ENCODE measurements at places on chromosomes 1 and 21. TPM values are rescaled to one million over a fixed set of nuclear protein-coding genes. Genes with fewer than 3 reads are reported as not detected.

DNA sequence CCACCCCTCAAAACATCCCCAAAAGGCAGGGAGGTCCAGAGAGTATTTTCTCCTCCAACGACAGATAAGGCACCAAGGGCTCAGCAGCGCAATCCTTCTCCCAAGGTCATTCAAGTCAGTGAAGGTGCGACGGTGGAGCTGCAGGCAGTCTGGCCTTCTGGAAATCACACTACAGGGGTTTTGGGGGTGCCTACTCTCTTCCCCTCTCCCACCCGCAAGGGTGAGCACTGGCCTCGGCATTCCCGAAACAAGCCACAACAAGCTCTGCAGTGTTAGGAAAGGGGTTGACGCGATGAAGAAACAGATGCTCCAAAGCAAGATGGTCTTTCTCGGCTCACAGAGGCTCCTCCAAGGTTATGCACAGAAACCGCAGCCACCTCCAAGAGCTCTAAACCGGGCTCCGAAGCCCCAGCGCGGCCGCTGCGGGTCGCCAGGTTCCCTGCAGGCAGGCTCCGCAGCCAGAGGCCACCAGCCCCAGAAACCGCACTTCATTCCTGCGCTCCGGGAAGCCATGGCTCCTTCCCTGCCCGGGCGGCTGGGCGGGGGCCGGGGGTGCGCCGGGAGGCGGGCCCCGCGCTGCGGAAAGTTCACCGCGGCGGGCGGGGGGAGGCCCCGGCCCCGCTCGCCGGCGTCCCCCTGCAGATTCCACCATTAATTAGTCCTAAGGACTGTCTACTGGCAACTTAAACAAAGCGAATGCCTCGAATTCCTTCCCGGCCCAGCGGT, 1.1 kb downstream of the LUZP1 start:
- peaks cover 30% of the 10 kb centered on the region for H3K4me1 ChIP-seq
- H3K27me3 ChIP-seq = no peaks in the 10 kb centered on the region
- H3K36me3 ChIP-seq = peaks cover 15% of the 10 kb centered on the region
- peak overlapping the region; percentile 89 for H3K4me3 ChIP-seq

GRCh38 chr1:107525961-107526360, 385.1 kb downstream of the NTNG1 start:
- no peaks in the 10 kb centered on the region for H3K36me3 ChIP-seq
- H3K27ac ChIP-seq = no peak overlapping the region
- H3K4me1 ChIP-seq = peaks cover 29% of the 10 kb centered on the region
- no peaks in the 10 kb centered on the region for H3K27me3 ChIP-seq
- no peak overlapping the region for H3K4me3 ChIP-seq

DNA sequence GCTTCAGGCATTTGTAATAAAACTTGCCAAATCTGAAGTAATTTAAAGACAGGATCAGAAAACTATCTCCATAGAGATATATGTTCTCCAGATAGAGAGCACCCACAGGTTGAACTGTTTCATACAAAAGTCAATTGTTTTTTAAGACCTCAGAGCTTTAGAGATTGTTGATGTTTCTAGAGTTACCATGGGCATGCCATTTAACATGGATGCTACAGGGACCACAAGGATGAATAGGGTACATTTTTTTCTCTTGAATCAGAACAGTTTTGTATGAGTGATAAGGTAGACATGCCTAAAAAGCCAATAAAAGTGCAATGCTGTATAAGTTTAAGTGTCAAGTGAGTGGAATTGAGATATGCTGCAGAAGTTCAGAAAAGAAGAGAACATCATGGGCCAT, 511.0 kb upstream of the CAMK1G start:
- H3K36me3 ChIP-seq = no peaks in the 10 kb centered on the region
- H3K27ac ChIP-seq = no peak overlapping the region
- H3K4me3 ChIP-seq = no peak overlapping the region
- H3K4me1 ChIP-seq = no peaks in the 10 kb centered on the region

DNA sequence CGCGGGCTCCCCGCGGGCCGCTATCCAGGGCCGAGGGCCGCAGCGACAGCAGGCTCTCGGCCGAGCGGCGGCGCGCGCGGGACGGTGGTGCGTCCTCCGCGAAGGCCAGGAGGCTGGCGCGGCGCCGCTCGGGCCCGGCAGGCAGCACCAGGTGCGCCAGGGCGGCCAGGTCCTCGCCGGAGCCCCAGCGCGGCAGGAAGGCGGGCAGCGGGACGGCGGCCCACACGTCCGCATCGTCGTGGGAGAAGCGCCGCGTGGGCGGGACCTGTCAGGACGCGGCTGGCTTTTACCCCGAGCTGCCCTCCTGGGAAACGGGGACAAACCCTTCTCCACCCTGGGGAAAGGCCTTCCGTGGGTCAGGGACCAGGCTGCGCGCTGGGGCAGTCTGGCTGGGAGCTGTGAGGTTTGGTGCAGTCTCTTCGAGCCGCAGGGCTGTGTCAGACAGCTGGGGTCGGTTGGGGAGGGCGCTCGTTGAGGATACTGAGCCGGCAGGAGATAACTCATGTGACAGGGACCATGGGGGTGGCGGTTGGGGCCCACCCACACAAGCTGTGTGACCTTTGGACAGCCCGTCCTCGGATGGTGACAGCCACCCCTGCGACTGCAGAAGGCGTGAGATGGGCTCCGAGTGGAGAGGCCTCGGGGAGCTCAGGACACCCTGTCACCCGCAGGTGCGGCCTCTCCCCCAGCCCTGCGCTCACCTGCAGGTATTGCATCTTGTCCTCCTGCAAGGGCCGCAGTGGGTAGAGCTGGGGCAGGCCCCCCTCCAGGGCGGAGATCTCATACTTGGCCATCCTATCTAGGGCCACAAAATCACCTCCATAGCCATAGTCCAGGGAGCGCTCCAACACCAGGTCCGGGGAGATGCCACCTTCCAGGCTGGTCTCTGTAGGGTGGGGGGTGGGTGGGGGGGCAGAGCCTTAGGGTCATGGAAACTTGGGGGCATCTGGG, 6.0 kb downstream of the HES3 start:
- DNase-seq = no peak
- no peak overlapping the region for H3K4me3 ChIP-seq
- peaks cover 5% of the 10 kb centered on the region for H3K4me1 ChIP-seq
- H3K27ac ChIP-seq = no peak overlapping the region
- no peaks in the 10 kb centered on the region for H3K36me3 ChIP-seq

DNA sequence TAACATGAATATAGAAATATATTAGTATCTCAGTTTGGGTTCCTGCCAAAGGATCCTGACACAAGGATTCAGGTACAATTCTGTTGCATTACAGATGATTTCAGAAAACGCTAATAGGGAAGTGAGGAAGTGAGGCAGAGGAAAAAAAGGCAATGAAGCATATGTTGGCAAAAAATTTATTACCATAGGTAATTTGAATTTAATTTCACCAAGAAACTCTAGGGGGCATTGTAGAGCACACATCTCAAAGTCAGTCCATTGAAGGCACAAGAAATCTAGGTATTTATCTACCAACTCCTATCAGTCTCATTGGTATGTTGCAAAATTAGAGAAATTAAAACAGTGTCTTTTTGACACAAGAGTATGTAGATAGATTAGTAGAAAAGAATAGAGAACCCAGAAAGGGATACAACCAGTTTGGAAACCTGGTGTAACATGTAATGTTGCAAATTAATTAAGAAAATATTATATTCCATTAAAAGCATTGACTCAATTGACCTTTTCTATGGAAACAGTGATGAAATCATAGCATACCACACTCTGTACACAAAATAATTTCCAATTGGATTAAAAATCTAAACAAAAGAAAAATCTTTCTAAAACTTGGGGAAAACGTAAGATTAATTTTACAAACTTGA, 104.9 kb upstream of the SNX7 start:
- H3K4me1 ChIP-seq = no peaks in the 10 kb centered on the region
- no peaks in the 10 kb centered on the region for H3K27me3 ChIP-seq
- H3K4me3 ChIP-seq = no peak overlapping the region

The CCNL2 gene
- total RNA-seq = 230 TPM

DNA sequence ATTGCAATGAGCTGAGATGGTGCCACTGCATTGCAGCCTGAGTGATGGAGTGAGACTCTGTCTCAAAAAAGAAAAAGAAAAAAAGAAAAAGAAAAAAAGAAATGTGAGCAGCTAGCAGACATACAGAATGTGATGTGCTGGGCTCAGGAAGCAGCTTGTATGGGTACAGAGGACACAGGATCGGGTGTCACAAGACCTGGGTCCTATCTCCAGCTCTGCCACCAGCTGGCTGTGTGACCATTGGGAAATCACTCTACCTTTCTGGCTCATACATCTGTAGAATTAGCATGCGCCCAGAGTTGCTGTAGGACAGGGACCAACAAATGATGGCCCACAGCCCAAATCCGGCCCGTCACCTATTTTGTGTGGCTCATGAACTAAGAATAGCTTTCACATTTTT, 3.3 kb upstream of the PLA2G2C start:
- H3K36me3 ChIP-seq = no peaks in the 10 kb centered on the region
- no peak overlapping the region for H3K27ac ChIP-seq
- H3K27me3 ChIP-seq = peaks cover 23% of the 10 kb centered on the region
- no peak for DNase-seq
- H3K4me3 ChIP-seq = no peak overlapping the region

DNA sequence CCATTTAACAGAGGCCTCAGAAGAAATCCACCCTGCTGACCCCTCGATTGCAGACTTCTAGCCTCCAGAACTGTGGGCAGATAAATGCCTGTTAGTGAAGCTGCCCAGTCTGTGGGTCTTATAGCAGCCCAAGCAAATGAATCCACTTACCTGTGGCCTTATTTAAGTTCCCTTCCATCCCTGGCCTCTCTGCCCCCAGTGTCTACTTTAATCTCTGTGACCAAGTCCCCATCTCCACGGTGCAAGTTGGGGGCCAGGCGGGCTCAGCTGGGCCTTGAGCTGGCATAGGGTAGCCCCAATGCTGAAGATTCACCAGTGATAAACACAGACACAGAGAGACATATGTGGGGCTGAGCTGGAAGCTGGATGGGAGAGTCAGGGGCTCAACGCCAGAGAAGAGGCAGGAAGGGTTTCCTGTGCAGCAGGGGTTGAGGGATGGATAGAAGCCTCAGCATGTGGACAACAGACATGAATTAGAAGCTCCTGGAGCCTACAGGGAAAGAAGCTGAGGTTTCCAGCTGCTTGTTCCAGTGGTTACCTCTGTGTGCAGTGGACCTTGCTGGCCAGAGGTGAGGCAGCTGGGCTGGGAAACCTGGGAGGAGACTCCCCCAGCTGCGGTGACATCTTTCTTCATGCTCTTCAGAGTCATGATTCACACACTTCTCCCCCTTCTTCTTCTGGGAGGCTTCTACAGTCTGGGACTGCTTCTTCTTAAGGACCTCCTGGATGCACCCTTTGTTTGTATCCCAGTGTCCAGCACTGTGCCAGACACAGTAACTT, 13.4 kb upstream of the B3GALT5 start:
- H3K36me3 ChIP-seq = no peaks in the 10 kb centered on the region
- no peak for DNase-seq
- no peak overlapping the region for H3K4me3 ChIP-seq
- H3K4me1 ChIP-seq = no peaks in the 10 kb centered on the region

DNA sequence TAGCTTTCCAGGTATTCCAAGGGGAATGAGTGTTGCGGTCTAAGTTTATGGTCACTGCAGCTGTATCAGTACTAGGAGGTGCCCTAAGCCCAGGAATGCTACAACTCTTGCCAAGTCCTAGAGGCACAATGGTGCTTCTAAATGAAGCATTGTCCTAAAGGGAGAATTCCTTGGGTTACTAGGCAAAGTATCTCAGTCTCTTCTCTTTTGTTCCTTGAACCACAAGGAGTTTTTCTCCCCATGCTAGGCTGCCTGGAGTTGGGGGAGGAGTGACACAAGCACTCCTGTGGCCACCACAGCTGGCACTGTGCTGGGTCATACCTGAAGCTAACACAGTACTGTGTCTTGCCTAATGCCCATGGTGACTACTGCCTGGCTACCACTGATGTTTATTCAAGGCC, 50.7 kb downstream of the KMO start:
- H3K27ac ChIP-seq = peak overlapping the region; percentile 73
- peaks cover 8% of the 10 kb centered on the region for H3K4me1 ChIP-seq
- peaks cover 48% of the 10 kb centered on the region for H3K36me3 ChIP-seq
- H3K27me3 ChIP-seq = no peaks in the 10 kb centered on the region
- H3K4me3 ChIP-seq = no peak overlapping the region

- H3K4me3 ChIP-seq = peak overlapping the region; percentile 82
- DNase-seq = no peak
- no peak overlapping the region for H3K27ac ChIP-seq
- H3K4me1 ChIP-seq = no peaks in the 10 kb centered on the region
Observed at GRCh38 chr1:65308781-65309303, 501 bp upstream of the DNAJC6 start.

GRCh38 chr1:182257369-182258063, 134.1 kb downstream of the GLUL start:
- DNase-seq = no peak
- H3K4me1 ChIP-seq = peaks cover 11% of the 10 kb centered on the region
- H3K27ac ChIP-seq = no peak overlapping the region
- H3K36me3 ChIP-seq = no peaks in the 10 kb centered on the region
- no peak overlapping the region for H3K4me3 ChIP-seq

The NTRK1 gene
- total RNA-seq = 0.33 TPM

The RRP15 gene
- total RNA-seq = 83.1 TPM

The TBX19 gene
- 1.6 TPM for total RNA-seq

GRCh38 chr1:220918285-220918951, 39.2 kb downstream of the HLX start:
- H3K36me3 ChIP-seq = no peaks in the 10 kb centered on the region
- no peaks in the 10 kb centered on the region for H3K4me1 ChIP-seq
- DNase-seq = no peak
- H3K27me3 ChIP-seq = no peaks in the 10 kb centered on the region
- H3K27ac ChIP-seq = no peak overlapping the region
- no peak overlapping the region for H3K4me3 ChIP-seq

DNA sequence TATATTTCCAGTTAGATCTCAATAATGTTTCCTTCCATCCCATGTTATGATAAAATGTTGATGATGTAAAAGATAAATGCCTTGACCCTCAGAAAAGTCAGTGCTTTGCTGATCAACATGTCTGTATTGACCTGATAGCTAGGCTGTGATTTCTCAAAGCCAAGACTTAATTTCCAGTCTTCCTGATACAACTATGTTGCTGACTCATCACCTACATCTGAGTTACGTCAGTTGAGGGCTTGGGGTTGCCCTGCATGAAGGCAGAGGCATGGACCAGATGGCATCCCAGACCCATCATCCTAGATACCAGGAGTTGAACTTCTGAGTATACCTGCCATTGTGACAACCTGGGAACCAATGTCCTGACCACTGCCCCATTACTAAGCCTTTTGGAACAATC, 4.8 kb downstream of the LCE1D start:
- peaks cover 8% of the 10 kb centered on the region for H3K4me1 ChIP-seq
- H3K27ac ChIP-seq = no peak overlapping the region
- no peak overlapping the region for H3K4me3 ChIP-seq
- no peaks in the 10 kb centered on the region for H3K27me3 ChIP-seq

The EXTL1 gene
- not detected for total RNA-seq

The LAMTOR2 gene
- 88.1 TPM for total RNA-seq

DNA sequence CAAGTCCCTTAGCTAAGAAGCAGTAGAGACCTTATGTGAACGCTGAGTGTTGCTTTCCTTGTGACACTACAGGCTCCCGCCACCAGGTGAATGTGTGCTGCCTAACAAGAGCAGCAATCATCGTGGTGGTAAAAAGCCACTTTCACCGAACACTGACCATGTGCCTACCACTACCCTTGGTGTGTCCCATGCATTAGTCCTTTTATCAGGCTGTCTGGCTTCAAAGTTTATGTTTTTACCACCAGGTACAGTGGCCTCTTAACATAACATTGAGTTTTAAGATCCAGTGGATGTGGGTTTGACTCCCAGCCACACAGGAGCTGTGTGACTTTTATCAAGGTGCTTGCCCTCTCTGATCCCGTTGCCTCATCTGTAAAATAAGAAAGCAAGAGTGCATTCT, 1.7 kb downstream of the C1QB start:
- H3K27ac ChIP-seq = no peak overlapping the region
- H3K4me3 ChIP-seq = no peak overlapping the region
- H3K4me1 ChIP-seq = no peaks in the 10 kb centered on the region
- H3K36me3 ChIP-seq = no peaks in the 10 kb centered on the region

The ANGPTL3 gene
- not detected for total RNA-seq

The HNRNPCL2 gene
- not detected for total RNA-seq

All from MCF 10A (cell line).